ENCODE measurements at places on chromosomes 6 and 20.

DNA sequence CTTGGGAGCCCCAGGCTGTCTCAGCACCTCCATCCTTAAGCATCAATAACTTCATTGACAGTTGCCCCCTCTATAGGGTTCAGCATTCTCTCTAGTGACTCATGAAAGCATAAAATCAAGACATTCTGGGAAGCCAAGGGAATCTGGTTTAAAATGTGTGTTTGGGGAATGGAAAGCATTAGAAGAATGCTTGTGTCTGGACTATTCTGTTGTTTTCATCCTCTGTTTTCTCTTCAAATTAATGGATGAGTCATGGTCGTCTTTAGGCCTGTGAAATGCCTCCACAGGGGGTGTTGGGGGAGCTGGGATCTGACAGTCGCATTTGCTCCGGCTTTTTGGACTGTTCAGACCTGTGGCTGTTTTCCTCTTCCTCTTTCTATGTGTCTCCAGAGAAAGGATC lies 279.7 kb downstream of the CDC5L start:
- peak; percentile 99 for DNase-seq

DNA sequence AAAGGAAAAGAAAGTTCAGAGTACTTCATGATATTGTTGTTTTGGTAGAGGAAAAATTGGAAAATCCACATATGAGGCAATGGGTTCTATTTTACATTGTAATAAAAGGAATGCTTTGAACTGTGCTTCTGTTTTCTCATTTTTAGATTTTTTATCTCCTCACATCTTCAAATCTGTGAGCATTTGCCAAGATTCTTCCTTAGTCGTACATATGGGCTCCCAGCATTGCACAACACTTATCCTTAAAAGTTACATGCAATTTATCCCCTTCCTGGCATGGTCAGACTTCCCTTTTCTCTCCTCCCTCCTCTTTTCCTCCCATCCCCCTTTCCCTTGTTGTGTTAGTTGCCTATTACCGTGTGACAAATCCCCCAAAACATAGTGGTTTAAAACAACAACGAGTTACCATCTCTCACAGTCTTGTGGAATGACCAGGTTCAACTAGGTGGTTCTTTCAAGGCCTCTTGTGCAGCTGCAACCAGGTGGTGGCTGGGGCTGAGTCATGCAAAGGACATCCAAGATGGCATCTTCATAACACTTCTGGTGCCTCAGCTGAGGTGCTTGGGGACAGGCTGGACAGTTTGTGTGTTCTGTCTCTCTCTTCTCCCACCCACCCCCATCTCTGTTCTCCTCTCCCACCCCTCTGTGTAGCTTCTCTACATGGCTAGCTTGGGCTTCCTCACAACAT lies 68.7 kb downstream of the TXNDC5 start:
- DNase-seq: no peak

- no peak for DNase-seq
These were observed 6.0 kb upstream of the SOX18 start for GRCh38 chr20:64055396-64055892.

DNA sequence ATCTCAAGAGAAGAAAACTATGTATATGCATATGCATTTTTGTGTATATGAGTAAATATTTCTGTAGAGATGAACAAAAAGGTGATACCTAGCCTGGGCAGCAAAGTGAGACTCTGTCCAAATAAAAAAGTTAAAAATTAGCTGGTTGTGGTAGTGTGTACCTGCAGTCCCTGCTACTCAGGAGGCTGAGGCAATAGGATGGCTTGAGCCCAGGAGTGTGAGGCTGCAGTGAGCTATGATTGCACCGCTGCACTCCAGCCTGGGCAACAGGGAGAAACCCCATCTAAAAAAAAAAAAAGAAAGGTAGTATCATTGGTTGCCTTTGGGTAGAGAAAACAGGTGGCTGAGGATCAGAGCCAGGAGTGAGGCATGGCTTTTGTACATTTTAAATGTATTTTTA lies 50.9 kb downstream of the KLHL31 start:
- no peak for DNase-seq

DNA sequence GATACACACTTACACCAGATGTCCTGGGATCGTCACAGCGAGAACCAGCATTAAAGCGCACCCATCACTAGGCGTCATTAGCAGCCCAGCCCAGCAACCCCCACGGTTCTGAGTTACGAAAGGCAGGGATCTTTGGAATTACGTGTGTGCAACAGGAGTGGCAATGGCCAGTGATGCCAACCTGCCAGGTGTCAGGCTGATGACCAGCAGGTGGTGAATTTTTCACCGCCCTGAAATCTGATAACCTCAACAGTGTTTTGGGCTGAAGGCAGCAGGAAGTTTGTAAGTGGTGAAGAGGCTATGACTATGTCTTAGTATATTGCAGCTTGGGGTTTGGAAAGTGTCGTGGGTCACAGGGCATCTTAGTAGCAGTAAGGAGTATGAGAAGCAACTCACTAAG lies 166.1 kb downstream of the TMEM242 start:
- no peak for DNase-seq

DNA sequence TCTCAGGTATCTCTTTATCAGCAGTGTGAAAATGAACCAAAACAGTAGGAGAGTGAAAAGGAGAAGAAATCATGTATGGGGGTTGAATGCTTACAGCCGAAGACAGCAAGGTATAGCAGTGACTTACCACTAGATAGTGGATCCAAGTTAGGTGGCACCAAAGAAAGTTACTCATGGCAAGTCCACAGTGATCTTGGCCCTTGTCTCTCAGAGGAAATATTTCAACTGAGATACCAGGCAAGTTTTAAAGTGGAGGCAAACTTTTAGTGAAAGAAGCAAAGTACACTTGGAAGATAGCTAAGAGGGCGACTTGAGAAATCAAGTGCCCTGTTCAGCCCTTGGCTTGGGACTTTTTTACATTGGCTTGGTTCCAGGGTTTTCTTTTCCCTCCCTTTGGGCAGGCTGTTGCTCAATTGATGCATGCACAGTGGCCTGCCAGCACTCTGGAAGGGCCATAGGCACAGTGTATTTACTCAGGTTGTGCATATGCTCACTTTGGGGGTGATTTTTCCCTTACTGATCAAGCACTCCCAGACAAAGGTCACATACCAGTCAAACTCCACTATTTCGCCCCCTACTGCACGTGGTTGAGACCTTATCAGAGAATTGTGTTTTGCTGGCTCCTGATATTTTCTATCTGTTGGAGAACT lies 329.5 kb upstream of the KHDRBS2 start:
- no peak for DNase-seq

DNA sequence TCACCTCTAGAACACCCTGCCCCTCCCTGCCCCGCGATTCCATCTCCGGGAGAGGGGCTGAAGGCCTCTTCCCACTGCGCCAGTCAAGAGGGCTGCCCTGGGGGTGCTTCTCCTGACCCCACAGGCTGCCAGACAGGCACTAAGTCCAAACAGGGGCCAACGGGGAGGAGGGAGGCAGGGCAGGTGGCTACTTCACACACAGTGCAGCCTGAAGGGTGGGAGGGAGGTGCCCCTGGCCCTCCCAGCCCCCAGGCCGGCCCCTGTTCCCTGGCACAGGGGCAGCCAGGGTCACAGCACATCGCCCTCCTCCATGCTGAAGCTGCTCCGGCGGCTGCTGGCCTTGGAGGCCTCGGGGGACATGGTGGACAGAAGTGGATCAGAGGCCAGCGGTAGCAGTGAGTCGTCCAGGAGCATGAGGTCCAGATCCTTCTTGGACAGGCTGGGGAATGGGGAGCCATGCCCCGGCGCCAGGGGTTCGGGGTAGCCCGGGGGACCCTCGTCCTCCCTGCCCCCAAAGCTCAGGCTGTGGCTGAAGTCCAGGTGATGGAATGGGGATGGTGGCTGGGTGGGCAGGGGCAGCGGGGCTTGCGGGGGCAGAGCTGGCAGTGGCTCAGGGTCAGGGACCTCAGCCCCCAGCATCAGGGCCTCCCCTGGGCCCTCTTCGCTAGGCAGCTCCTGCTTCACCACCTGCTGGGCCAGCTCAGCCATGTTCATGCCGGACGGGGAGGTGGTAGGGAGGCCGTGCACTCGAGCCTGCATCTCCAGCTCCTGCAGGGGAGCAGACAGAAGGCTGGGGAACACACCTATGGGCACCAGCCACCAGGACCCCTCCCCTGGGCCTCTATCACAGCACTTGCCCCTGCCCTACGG lies 46.3 kb downstream of the MDFI start:
- no peak for DNase-seq

DNA sequence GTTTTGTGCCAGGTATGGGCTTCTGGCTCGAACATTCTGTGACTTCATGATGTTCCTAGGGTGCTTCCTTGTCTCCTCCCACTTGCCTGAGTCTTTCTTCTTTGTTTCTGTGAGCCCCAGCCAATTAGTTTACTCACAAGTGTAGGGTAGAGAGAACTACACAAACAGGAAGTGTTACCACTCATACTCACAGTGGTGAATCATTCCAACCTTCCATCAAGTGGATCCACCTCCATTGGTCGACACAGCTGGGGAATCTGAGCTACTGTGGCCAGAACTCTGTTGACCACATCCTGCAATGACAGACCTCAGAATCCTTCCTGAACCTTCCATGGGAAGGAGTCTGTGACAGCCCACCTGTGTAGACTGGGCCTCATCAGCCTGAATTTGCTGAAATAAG lies 76.8 kb downstream of the UNC5CL start:
- peak; percentile 75 for DNase-seq

- DNase-seq: no peak
These were observed 15.1 kb upstream of the ZSCAN9 start for GRCh38 chr6:28209753-28210535.

DNA sequence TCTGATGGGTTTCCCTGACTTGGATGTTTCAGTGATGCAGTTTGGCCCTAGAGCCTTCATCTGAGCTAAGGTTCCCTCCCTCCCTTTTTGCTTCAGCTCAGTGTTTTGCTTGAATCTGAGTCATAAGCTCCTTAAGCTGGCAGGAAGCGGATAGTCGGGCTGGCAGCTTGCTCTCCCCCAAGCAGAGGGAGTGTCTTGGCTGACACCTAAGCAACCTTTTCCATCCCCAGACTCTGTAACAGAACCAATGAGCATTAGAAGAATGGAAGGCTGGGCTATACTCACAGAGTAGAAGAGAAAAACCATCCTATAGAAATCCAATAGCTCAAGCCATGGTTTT lies 98.3 kb downstream of the HAO1 start:
- peak; percentile 68 for DNase-seq

- peak; percentile 33 for DNase-seq
These were observed 62.6 kb downstream of the GINS1 start for GRCh38 chr20:25470045-25470444.

GRCh38 chr6:170000071-170000843 lies 248.8 kb downstream of the ERMARD start:
- no peak for DNase-seq

- no peak for DNase-seq
These were observed 23.8 kb downstream of the TMEM74B start for GRCh38 chr20:1160991-1161390.

GRCh38 chr6:159935633-159936032 lies 33.2 kb upstream of the IGF2R start:
- DNase-seq: peak; percentile 12

GRCh38 chr6:44522871-44523270 lies 135.4 kb downstream of the CDC5L start:
- no peak for DNase-seq

- DNase-seq: no peak
These were observed 1.9 kb upstream of the CST8 start for GRCh38 chr20:23488996-23489395.

- DNase-seq: no peak
These were observed 1107.1 kb upstream of the EYS start for GRCh38 chr6:66814156-66814555.

- DNase-seq: no peak
These were observed 21.8 kb downstream of the PRKN start for GRCh38 chr6:162705736-162706135.

GRCh38 chr20:24498641-24499040 lies 29.2 kb downstream of the SYNDIG1 start:
- no peak for DNase-seq

DNA sequence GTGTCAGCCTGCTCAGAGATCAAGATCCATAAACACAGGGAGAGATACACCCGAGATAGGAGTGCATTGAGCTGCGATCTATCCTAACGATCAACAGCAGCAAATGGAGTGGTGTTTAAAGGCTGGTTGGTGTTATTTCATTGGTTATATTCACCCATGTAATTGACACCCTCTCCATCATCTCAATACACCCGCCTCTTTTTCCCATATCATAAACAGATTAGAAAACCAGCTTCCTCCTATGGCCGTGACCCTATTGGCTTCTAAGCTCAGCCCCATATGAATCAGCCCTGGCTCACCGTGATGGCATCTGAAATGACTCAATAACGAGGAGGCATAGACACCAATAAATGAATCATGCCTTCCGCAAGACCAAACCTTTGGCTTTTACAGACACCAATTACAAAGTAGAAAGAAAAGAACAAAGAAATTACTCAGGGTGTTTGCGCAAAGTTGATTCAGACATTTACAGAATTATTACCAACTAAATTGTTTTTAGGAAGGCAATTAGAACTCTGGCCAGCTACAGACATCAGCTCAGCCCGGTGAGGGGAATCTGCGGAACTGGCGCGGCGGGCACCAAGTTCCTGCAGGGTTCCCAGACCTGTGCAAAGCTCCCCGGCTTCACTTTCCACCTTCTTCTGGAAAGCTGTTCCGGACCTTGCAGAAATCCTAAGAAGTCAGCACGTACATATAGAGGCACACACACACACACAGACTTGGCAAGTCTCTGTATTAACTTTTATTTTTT lies 11.5 kb downstream of the PMEPA1 start:
- peak; percentile 98 for DNase-seq

Data from fibroblast of skin of scalp (primary cell).